ENCODE measurements at places on chromosomes 13 and 19.

DNA sequence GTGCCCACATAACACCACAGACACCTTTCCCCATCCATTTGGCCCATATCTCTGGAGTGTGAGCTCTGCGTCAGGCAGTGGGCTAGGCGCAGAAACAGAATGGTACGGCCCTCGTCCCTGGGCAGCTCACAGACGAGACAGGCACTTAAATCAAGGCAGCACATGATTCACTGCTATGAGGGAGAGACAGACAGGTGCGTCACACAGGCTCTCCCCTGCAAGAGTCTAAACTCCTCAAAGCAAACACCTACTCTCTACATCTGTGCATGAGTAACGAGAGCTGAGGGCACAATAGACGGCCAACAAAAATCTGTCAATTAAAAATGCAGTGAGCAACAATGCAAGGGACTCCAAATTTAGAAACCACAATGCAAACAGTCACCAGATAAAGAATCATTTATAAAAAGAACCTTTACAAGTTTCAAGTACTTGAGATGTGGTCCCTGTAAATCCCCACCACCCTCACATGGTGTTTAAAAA is 348.9 kb downstream of the UQCRFS1 start:
- DNase-seq = no peak

DNA sequence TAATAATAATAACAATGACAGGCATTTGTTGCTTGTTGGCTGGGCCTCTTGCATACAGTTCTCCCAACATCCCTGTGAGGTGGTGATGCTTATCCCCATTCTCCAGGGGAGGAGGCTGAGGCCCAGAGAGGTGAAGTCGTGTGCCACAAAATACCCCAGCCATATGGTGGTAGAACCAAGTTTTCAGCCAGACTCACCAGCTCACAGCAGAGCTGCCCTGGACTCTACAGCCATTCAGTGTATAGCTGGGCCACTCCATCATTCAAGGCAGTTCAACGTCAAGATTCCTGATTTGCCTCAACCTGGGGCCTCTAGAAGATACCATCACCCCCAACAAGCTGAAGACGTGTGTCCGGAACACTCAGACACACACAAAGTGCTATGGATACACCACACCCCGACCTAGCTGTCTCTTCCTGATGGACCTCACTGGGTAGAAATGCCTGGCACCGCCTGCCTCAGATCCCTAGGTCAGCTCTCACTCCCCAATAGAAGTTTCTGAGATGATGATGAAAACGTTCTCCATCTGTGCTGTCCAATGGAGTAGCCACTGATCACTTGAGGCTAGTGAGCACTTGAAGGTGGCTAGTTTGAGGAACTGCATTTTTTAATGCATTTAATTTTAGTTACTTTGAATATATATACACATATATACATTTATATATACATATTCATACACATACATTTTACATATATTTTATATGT is 4.3 kb upstream of the CEACAM19 start:
- DNase-seq = no peak

DNA sequence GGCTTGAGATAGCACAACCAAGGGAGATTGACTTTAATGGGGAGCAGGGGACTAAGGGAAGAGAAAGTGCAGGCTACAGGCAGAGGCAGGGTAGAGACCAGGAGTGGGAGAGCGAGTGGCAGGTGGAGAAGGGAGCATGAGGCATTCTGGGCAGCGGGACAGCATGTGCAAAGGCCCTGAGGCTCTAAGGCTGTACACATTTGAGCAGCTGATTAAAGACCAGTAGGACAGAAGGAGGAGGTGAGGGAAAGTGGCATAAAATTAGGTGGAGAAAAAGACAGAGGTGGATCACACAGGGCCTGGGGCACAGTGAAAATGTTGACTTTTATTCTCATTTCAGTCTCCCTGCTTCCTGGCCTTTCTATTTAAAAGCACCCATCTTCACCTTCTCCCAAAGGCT is 74.4 kb downstream of the ALOX5AP start:
- DNase-seq = no peak

GRCh38 chr13:111448504-111448903 is 128.1 kb downstream of the TEX29 start:
- DNase-seq = no peak

- no peak for DNase-seq
These were observed 20.8 kb upstream of the OR7A17 start for GRCh38 chr19:14906711-14907110.

GRCh38 chr13:73938372-73939070 is 195.7 kb downstream of the KLF12 start:
- DNase-seq = no peak

- peak; percentile 78 for DNase-seq
These were observed 86.0 kb downstream of the GADD45B start for GRCh38 chr19:2561895-2562294.

DNA sequence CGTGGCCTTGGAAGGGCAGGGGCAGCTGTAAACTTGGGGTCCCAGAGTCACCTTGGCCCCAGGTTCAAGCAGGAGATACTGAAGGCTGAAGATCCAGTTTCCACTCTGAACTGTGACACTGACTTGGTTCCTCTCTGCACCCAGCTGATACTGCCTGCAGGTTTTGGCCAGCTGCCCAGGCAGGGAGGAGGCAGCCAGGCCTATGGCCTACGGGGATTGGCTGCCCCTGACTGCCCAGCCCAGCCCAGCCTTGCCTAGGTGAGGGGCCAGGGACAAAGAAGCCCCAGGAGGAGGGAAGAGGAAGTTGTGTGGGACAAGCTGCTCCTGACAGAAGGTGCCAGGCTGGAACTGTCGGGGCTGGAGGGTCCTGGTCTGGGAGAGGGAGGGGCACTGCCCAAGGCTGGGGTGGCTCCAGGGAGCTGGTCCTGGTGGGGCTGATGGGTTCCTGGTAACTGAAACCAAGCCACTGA is 51.7 kb upstream of the CYP4F8 start:
- no peak for DNase-seq

- peak; percentile 96 for DNase-seq
These were observed 4.8 kb downstream of the COLGALT1 start for GRCh38 chr19:17560205-17560595.

DNA sequence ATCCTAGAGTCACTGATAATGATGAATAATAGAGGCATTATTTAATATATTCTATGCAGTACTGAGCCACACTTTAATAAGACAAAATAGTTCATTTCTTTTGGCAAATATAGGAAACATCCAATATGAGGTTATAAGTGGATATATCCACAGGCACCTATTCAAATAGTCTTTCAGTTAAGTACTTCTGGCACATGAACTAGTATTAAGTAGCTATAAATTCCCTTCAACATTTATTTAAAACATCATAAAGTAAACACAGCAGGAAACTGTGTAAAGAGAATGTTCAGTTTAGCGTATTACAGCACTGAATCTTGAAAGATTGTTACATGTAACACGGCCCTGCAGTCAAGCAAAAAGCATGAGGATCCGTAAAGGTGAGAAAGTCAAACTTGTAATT is 463.3 kb upstream of the KLF12 start:
- no peak for DNase-seq

GRCh38 chr13:48318821-48319511 is 15.4 kb downstream of the RB1 start:
- DNase-seq = peak; percentile 53

GRCh38 chr19:15923702-15924101 is 10.6 kb downstream of the CYP4F11 start:
- no peak for DNase-seq

DNA sequence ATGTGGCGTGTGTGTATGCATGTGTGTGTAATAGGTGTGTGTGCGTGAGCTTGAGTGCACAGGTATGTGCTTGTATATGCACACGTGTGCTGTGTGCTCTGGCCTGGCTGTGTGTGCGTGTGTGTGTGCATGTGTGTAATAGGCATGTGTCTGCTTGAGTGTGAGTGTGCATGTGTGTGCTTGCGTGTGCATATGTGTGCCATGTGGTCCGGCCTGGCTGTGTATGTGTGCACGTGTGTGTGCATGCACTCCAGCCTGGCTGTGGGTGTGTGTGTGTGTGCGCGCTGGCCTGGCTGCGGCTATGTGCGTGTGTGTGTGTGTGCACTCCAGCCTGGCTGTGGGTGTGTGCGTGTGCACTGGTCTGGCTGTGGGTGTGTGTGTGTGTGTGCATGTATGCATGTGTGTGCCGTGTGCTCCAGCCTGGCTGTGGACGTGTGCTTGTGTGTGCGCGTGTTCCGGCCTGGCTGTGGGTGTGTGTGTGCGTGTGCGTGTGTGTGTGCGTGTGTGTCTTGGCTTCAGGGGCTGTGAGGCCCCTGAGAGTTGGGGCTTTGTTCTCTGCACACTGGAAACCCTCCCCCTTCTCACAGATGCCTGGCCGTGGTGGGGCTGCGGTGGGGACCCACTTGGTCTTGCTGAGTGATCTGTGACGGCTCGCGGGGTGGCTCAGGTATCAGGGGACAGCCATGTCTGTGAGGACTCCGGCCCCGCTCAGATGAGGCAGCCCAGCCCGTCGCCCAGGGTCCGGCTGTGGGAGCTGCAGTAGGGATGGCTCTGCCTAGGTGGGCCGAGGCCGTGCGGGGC is 8.2 kb downstream of the SPPL2B start:
- no peak for DNase-seq

GRCh38 chr13:98549728-98550317 is 27.1 kb downstream of the STK24 start:
- peak; percentile 67 for DNase-seq

DNA sequence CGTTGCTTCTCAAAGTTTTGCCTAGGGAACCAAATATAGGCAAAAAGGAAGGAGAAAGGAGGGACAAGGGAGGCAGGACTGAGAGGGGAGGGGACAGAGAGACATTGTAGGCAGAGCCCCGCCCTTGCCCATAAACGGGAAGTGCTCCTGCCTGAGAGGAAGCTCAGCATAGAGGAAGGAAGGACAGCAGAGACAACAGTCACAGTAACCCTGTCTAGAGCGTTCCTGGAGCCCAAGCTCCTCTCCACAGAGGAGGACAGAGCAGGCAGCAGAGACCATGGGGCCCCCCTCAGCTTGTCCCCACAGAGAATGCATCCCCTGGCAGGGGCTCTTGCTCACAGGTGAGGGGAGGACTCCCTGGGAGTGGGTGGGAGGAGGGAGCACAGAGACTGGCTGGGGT is at the start of gene CEACAM21:
Gene CEACAM21, plus strand, starts transcription at position 169 of the 400 bp plus-strand sequence. Its CDS starts 109 bp downstream, at position 278.
- DNase-seq = peak; percentile 87

DNA sequence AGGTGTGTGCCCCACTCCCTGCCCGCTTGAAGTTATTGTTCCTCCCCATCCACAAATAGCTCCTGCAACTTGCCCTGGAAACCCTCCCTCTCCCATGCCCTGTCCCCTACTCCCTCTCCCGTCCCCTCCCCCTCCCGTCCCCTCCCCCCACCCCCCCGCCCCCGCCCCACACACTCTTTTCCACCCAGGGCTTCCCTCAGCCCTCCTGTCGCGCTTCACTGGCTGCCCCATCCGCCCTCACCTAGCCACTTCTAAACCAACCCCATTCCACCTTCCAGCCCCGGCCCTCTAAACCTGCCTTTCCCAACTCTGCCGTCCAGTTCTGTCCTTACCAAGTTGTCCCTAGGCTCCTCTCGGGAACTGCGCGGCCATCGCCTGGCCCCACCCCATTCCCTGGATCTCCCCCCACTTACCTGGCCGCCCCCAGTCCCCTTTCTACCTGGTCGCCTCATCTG is 993 bp downstream of the RGL3 start:
- DNase-seq = no peak

- DNase-seq = no peak
These were observed 253.8 kb downstream of the SLITRK5 start for GRCh38 chr13:87925006-87925405.

DNA sequence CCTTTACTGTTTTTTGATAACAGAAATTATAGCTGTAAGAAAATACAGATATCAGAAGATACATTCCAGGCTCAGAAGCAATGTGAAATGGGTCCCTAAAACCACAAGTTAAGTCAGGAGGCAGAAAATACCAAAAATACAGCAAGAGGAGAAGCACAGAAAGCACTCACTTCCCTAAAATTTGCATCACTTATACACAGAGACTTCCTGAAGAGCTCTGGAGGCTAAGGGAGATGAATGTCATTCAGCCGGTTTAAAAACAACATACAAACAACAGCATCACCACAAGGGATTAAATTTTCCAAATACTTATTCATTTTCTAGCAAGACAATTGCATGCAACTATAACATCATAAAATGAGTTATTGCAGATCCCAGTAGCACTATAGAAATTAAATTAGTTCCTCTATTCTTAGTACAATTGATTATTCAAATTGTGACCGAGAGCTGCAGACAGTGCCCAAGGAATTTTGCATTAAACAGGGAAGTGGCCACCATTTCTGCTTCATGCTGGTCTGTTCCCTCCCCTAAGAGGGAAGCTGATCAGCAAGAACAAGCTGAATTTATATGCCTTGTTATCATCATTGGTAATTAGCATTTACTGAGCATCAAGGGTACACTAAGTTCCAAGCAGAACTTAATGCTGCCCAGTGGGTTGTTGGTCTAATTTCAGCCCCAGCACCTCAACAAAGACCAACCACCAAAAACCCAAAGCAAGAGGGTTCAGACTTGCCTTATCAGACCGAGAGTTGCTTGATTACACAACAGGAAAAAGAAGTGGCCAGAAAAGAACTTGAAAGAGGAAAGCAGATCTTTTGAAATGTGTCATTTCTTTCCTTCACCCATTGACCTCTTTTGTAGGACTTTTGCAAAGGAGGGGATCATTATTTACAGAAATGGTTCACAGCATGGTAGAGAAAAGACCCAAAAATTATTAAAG is 140.7 kb downstream of the KCTD12 start:
- DNase-seq = peak; percentile 73

DNA sequence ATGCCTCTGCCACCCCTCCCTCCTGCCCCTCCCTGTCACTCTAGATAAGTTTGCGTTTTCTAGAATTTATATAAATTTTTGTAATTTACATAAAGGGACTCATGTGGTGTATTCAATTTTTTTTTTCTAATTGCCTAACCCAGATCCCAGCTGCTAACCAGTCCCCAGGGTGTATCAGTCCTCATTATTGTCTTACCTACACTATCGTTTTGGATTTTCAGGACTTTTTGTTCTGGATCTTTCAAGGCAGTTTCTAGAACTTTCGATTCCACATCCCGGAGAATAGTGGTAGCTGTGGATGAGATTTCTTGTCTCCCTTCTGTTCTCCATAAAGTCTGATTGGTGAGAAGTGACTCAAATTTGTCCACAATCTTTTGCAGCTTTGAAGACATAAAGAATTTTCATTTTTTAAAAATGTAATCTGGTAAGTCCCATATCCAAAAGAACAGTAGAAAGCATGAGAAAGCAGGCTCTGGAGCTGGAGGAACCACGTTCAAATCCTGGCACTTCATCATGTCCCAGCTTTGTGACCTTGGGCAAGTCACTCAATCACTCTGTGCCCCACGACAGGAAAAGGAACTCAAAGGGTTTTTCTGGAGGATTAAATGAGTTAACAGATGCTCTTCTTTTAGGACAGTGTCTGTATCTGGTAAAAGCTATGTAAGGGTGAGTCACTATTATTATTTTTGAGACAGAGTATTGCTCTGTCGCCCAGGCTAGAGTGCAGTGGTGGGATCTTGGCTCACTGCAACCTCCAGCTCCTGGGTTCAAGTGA is 19.7 kb downstream of the ADGRE3 start:
- DNase-seq = peak; percentile 32

- no peak for DNase-seq
These were observed 4.5 kb downstream of the ZNF787 start for GRCh38 chr19:56116606-56117005.

GRCh38 chr13:38566519-38566918 is 120.4 kb upstream of the FREM2 start:
- DNase-seq = no peak

GRCh38 chr19:1718420-1719291 is 34.6 kb upstream of the ONECUT3 start:
- DNase-seq = no peak

- no peak for DNase-seq
These were observed 8.7 kb downstream of the ACP4 start for GRCh38 chr19:50798659-50799546.

GRCh38 chr13:111625526-111626315 is 305.3 kb downstream of the TEX29 start:
- no peak for DNase-seq

GRCh38 chr13:101757446-101758039 is 305.1 kb downstream of the ITGBL1 start:
- peak; percentile 21 for DNase-seq
